ENCODE measurements at places on chromosomes 12 and 14.

DNA sequence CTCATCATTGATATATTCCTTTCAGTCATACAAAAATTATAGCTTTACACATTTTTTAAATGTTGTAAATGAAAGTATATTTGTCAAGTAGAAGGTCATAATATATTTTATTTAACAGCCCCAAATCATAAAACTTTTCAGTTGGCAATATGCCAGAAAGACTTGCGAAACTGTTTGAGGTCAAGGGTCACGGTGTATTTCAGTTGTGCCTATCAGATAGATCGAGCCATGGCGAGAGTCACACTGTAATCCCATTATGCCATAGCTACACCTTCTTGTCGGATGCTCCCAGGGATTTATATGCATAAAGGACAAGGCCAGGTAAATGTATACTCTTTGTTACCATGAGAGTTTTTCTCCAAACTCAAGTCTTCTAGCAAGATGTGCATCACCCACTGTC is 26.7 kb upstream of the G2E3 start:
- DNase-seq: no peak

- no peak for DNase-seq
Observed at GRCh38 chr14:57865066-57865402, 858 bp downstream of the SLC35F4 start.

DNA sequence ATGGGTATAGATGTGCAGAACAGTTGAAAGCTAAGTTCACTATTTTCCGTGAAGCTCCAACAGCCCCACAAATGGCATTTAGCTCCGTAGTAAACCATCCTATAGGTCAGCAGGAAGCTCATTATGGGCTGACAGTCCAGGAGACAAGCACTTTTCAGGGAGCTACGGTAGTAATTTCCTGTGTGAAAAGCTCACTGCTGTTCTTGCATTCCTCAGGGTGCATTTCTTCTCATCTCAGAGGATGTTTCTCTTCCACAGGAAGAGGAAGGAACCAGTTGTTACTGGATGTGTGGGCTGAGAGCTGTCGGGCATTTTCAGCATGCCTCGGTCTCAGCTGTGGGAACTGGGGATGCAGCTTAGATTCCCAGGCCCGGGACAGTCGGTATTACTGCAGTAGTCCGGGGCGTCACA is 72.8 kb downstream of the GALNT4 start:
- no peak for DNase-seq

GRCh38 chr14:93974833-93975232 is 1.5 kb downstream of the ASB2 start:
- no peak for DNase-seq

- peak; percentile 64 for DNase-seq
Observed at GRCh38 chr14:88551094-88551870, 3.5 kb downstream of the PTPN21 start.

GRCh38 chr12:98894412-98895085 is 249.5 kb downstream of the APAF1 start:
- DNase-seq: no peak

DNA sequence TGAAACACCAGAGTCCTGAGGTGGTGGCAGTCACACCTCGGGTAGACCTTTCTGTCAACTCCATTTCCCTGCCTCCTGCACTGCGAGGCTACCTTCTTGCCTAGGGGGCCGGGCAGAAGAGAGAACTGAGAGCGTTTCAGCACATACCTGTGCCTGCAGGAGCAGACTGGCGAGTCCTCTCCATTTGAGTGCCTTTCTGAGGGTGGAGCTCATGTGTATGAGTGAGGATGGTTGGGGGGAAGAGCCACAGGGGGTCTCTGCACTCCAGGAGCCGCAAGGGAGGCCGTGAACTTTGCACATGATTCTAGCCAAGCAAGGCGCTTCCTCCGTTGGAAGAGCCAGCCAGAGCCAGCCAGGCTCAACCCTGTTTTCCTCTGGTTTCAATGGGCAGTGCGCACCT is 31.0 kb upstream of the CCND2 start:
- DNase-seq: no peak

- no peak for DNase-seq
Observed at GRCh38 chr12:20722142-20722541, 27.0 kb downstream of the SLCO1C1 start.

- DNase-seq: no peak
Observed at GRCh38 chr14:72075649-72076334, 143.6 kb downstream of the RGS6 start.

DNA sequence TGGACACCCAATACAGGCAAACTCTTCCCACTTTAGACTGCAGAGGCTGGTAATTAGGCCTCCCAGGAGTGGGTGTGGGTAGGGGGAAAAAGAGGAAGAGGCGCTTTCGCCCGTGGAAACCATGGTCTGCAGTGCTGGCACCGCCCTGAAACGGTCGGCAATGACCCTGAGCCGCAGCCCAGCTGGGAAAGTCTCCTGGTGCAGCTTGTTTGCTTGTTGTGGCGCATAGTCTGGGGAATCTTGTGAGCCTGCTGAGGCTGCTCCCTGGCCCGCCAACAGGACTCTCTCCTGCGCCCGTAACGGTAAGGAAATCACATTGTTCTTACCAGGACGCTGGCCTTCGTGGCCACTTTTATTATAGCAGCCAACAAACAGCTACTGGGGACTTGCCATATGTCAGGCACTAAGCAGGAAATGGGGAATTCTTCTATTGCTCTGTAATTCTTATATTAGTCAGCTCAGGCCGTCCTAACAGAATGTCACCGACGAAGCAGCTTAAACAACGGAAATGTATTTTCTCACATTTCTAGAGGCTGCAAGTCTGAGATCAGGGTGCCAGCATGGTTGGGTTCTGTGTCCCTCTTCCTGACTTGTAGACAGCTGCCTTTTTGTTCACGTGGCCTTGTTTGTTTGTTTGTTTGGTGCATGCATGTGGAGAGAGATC is 52.5 kb upstream of the RIN3 start:
- DNase-seq: no peak

DNA sequence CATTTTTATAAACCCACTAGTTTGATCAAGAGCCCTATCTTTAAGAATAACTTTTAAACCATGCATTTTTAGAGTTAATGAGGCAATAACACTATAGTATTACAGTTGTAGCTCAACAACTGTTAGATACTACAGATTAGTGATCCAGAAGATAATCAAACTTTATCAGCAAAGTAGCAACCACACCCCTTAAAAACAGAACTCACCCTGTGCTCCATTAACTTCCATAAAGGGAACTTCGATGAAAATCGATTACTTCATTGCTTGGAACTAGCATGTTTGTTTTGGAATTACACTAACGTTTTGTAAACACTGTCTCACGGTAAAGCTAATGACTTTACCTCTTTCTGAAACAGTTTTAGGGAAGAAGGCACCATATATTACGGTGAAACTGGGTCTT is 1.4 kb downstream of the SGPP1 start:
- DNase-seq: no peak

DNA sequence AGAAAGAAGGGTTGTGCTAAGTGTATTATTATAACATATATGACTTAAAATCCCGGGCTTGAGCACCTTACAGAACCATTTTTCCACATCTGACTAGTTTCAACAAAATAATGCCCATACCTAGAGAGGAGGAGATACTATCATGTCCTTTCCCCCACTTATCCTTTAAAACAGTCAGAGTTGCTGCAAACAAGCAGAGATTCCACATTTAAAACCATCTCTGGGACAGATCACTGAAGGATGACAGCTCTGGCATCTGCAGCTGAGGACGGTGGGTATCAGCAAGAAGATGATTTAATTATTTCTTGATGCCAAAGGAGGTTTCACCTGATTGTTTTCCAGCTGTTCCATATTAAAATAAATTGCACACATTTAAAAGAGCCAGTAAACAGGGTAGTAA is 328.0 kb upstream of the TMTC1 start:
- no peak for DNase-seq

GRCh38 chr12:69570545-69571399 is 14.5 kb upstream of the CCT2 start:
- peak; percentile 10 for DNase-seq

- no peak for DNase-seq
Observed at GRCh38 chr14:103247169-103247606, 86.8 kb upstream of the EIF5 start.

DNA sequence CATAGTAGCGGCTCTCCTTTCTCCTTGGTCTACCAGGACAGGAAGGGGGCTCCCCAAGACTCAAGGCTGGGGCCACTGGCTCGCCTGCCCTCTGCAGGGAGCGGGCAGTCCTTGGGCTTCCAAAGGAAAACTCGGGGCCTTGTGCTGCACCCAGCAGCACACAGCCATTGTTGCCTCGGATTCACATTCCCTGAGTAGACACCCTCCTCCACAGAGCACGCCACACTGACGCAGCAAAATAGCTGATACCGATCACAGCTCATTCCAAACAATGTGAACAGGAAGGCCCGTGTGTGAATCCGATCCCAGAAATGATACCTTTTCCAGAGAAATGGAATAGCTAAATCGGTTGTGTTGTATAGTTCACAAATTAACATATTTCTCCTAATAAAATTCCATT is 65.1 kb upstream of the DYNC1H1 start:
- DNase-seq: no peak

- no peak for DNase-seq
Observed at GRCh38 chr12:94731733-94732360, 81.5 kb upstream of the TMCC3 start.

DNA sequence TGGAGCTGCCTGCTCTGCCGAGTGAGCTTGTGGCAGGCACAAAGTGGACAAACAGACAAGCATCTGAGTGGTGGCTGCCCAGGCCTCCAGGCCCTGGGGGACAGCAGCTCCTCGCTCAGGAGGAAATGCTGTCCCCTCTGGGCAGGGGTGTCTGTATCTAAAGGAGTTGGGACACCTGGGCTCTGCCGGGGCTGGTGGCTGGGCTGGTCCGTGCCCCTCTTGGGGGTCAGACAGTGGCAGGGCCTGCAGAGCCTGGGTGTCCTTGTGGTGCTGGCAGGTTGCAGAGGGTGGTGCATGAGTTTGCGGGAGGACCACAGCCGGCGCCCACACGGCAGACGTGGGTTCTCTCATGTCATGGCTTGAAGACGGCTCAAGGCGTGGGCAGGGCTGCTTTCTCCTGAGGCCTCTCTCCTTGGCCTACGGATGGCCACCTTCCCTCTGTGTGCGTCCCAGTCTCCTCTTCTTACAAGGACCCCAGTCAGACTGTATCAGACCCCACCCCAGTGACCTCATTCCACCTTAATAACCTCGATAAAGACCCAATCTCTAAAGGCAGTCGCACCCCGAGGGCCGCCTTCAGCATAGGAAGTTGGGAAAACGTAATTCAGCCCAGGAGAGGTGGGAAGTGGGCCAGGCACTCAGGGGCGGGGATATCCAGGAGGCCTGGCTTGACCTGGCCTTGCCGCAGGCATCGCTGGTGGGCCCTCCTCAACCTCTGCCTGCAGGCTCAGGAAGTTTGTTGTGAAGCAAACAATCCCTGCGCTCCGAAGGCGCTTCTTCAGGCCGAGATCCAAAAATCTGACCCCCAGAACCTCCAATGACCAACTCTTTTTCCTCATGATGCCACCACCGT is 110.0 kb downstream of the KIF26A start:
- no peak for DNase-seq

- DNase-seq: no peak
Observed at GRCh38 chr14:89572596-89573398, 155.8 kb upstream of the FOXN3 start.

- no peak for DNase-seq
Observed at GRCh38 chr14:99619835-99620834, 16.1 kb upstream of the CCDC85C start.

- DNase-seq: no peak
Observed at GRCh38 chr14:84527706-84528105, 1002.2 kb upstream of the FLRT2 start.

- no peak for DNase-seq
Observed at GRCh38 chr12:115208098-115208497, 524.1 kb upstream of the TBX3 start.

DNA sequence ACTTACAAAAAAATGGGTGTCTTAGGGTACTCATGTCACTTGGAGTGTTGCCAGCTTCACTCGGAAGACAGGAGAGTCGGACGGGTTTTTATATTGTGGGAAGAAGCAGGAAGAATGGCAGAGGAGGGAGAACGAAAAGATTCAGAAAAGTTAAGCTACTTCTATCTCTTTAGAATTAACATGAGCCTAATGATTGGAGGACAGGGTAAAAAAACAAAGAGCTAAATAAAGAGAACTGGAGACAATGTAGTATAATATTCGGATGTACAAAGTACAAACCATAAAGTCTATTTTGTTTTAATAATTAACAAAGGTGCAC is 43.9 kb downstream of the EFCAB11 start:
- no peak for DNase-seq

- DNase-seq: no peak
Observed at GRCh38 chr12:129631316-129631715, 272.5 kb downstream of the TMEM132D start.

DNA sequence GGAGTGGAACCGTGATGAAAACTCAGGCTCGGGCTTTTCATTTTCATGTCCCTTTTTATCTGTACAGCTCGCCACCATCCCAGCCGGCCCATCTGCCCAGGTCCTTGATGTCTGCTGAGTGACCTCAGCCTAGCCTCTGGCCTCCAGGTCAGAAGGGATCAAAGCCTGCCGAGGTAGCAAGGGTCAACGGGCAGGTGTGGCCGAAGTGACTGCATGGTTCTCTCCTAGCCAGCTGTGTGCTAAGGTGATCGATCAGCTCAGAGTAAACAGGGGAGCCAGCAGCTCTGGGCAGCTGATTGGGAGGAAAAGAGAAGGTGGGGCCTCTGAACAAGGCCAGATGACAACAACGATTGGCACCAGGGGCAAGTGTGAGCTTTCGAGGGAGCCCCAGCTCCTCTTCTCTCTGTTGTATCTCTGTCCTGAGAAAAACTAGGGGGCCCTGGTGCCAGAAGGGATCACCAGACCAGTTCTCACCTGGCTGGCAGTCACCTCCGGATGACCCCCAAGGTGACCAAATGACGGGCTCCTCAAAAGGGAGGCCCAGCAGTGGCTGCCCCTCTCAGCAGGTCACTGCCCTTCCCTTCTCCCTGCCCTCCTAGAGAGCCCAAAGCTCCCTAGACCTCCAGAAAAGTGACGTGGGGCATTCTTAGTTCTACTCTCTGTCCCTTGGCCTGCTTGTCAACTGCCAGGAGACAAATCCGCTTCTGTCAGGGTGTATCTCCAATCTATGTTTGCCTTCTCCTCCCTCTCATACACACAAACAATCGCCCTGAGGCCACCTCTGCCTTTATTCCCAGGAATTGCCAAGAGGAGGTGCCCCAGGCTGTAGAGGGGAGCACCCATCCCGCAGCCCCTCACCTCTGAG is 3.4 kb downstream of the SLC6A12 start:
- no peak for DNase-seq

- DNase-seq: no peak
Observed at GRCh38 chr12:56590237-56590830, 39.8 kb downstream of the BAZ2A start.

- DNase-seq: no peak
Observed at GRCh38 chr12:10111451-10111850, 12.7 kb upstream of the CLEC1A start.

- DNase-seq: peak; percentile 76
Observed at GRCh38 chr12:53099071-53099882, 1.8 kb downstream of the IGFBP6 start.

- no peak for DNase-seq
Observed at GRCh38 chr12:47433876-47434275, 272.0 kb downstream of the RPAP3 start.

- DNase-seq: no peak
Observed at GRCh38 chr12:44379831-44380230, 496.3 kb downstream of the NELL2 start.

Data from urinary bladder (tissue), 4 donors.